ENCODE measurements at places on chromosomes 5 and 9. TPM values are rescaled to one million over a fixed set of nuclear protein-coding genes. Genes with fewer than 3 reads are reported as not detected.

Gene PCDHB9
- 3.4 TPM for polyA plus RNA-seq

DNA sequence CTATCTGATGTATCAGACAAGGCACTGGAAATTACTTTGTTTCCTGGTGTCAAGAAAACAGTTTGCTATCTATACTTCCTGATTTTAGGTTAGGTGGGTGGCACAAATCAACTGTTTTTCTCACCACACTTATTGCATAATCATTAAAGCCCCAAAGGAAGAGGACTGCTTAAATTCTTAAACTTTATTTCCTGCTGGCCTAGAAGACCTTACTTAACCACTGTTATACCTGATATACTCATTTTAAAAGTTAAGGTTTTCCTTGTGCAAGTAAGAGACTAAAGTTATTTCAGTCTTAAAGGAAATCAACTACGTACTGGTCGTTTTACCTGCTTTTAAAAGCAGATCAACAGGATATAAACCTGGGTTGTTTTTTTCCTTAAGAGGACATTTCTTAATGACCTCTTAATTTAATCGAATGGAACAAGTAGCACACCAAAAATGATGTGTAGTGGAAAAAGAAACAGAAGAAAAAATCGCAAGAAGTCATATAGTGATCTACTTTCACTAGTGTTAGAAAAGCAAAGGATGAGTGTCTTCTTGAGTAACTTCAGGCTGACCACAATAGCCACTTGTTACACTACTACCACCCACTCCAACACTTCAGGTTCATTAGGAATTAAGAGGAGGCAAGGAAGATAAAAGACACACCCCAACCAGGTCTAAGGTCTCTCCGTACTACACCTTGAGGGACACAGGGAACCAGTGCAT, 974 bp downstream of the CLINT1 start:
- DNase-seq = no peak

GRCh38 chr5:74762599-74762998, 4.3 kb downstream of the GFM2 start:
- DNase-seq = no peak

DNA sequence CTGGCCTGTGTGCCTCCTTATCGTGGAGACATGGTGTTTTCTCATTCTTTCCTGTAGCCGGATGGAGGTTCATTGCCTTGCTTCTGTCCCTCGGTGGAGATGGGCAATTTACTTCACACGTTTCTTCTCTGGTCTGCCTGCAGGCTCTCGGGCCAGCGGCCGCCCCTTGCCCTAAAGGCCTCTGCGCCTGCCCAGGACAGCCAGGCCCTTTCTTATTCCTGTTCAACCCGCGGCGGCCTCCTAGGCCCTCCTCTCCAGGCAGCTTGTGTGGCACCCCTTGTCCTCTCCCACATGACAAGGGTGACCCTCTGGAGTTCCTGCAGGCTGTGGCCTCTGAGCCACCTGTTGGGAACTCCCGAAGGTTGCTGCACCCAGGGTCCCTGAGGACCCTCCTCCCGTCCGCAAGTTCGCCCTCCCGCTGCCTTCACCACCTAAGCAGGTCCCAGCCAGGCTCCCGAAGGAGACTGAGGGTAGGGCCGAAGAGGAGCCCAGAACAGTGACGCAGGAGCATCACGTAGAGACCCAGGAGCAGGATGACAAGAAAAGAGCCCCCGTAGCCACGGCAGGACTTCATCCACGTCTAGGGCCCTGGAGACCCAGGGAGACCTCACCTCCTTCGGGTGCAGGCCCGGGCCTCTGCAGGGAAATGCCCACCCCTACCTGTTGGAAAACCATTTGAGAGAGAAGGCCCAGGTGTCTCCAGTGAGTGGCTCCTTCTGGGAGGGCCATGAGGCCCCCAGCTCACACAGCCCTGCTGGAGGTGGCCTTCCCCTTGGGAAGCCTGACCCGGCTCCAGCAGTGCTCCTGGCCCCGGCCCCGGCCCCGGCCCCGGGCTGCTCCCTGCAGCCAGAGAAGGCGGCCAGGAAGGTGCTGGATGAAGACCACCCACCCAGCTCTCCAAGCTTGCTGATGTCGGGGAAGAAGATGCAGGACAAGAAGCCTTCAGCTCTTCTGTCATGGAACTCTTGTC, 291.4 kb downstream of the TLE4 start:
- DNase-seq = no peak

DNA sequence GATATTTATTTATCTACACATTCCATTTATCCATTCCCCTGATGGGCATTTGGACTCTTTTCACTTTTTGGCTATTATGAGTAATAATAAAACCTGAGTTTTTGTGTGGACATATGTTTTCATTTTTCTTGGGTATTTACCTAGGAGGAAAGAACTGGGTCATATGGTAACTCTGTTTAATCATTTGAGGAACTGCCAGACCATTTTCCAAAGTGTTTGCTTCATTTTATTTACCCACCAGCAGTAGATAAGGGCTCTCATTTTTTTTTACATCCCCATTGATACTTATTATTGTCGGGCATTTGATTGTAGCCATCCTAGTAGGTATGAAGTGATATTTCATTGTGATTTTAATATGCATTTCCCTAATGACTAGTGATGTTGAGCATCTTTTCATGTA, 7.7 kb upstream of the PTPDC1 start:
- no peak for DNase-seq

DNA sequence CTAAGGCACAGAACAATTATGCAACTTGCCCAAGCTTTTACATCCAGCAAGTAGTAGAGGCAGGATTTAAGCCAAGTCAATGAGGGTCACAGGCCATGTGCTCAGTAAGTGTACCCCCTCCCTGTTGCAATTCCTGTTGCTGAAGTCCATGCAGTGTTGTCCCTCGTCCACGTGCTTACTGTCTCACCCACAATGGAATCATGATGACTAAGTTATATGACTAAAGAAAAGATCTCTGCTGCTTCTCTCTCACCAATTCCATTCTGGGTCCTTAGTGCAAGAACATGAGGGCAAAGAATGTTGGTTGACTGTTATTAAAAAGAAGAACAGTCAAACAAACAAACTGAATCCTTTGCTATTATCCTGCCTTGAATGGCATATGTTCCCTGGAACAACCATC, 233.6 kb upstream of the SLC24A2 start:
- no peak for DNase-seq

Measured in renal pelvis (tissue), 12 donors.